ENCODE measurements at places on chromosomes 7 and 10. TPM values are rescaled to one million over a fixed set of nuclear protein-coding genes. Genes with fewer than 3 reads are reported as not detected.
A peak's percentile ranks its signal among the peaks of the same experiment; 100 is the strongest.

GRCh38 chr10:103276896-103277712, at the start of gene INA:
TSS of gene INA (plus strand) at chr10:103277138. CDS start at chr10:103277212, 74 bp downstream.
- peak; percentile 58 for ATAC-seq

Gene BTBD16
- total RNA-seq, result not detected

Gene FKBP9
- 0.65 TPM for total RNA-seq

- no peak for ATAC-seq
Measured at GRCh38 chr7:24881623-24882022, 98.4 kb downstream of the OSBPL3 start.

- ATAC-seq, result no peak
Measured at GRCh38 chr10:116160271-116160670, 112.7 kb downstream of the GFRA1 start.

DNA sequence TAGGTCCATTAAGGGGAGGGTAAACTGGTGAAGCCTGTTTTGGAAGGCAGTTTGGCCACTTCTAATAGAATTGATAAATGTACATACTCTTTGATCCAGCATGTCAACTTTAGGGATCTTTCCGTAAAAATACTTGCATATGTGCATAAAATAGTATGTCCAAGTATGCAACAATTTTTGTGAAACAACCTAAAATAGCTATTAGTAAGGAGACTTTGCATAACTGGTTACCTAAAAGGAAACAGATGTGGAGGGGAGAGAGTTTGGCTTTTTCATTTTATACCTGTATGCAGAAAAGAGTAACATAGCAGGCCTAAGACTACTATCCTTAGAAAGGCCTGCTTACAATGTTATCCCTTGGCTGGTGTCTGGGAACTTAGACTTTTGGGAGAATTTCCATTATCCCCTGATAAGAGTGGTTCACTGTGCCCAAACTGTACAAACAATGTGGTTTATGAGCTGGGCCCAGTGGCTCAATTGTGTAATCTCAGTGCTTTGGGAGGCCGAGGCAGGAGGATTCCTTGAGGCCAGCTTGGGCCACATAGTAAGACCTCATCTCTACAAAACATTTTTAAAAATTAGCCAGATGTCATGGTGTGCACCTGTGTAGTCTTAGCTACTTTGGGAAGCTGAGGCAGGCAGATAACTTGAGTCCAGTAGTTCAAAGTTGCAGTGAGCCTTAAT, 21.3 kb downstream of the PTPN12 start:
- ATAC-seq, result no peak

DNA sequence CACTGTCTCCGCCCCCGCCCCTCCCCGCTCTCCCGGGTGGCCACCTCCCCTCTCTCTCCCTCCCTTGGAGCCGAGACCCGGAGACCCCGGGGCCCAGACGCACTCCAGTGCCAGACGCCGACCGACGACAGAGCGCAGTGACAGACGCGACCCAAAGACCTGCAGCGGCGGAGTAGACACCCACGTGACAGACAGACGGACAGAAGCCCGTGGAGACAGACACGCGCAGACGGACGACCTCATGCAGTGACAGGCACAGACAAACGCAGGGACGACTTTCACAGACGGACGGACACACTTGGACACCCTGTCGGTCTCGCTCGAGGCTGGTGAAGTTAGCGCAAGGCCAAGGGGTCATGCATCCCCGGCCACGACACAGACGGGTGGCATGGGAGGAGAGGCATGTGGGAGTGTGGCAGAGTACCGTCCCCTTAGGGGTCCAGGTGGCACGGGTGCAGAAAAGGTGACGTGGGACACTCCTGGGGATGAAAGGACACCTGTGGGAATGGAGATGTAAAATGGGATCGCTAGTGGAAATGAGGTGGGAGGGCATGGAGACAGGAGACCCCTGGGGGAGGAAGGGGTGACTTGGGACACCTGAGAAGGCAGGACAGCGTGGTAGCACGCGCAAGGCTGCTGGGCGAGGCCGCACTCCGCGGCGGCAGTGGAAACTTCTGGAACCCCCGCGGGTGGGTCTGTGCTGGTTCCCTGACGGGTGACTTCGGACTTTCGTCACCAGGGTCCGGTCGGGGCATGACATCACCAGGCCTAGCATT, 456 bp upstream of the ACHE start:
- ATAC-seq, result peak; percentile 28

DNA sequence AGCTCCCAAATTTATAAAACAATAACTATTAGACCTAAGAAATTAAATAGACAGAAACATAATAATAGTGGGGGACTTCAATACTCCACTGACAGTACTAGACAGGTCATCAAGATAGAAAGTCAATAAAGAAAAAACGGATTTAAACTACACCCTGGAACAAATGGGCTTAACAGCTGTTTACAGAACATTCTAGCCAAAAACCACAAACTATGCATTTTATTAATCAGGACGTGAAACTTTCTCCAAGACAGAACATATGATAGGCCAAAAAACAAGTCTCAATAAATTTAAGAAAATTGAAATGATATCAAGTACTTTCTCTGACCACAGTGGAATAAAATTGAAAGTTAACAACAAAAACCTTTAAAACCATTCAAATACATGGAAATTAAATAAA, 46.4 kb downstream of the ZNF680 start:
- no peak for ATAC-seq

DNA sequence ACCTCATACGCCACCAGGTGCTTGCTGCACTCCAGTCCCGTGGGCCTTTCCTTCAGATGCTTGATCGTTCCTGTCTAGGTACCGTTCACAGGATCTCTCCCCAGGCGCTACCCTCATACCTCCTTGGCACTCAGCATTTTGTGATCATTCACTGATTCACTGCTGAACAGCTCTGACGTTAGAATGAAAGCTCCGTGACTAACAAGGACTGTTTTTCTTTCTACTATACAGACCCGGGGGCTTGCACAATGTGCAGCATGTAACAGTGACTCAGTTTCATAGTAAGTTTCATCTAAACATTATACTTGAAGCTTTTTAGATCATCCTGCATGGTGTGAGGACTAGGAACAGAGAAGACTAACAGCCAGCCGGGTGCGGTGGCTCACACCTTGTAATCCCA, 20.6 kb downstream of the KIN start:
- no peak for ATAC-seq

Gene ERLIN1
- total RNA-seq, result 19.1 TPM

DNA sequence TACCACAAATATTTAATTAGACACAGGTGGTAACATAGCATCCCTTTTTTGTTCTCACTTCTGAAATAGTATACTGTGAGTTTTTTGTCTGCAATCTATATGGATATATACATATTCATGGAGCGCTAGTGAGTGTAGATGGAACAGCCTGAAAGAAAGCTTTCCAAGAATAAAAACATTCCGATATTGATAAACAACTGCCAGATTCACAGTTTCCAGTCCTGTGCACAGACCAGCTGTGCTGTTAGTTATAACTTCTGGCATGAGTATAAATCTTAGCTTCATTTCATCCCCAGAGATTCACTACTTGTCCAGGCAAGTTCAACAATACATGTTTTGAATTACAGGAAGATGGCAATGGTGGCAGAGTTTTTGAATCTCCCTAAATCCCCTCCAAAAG, 467.1 kb upstream of the STEAP1 start:
- no peak for ATAC-seq

Gene AKR1C8
- 0.26 TPM for total RNA-seq

DNA sequence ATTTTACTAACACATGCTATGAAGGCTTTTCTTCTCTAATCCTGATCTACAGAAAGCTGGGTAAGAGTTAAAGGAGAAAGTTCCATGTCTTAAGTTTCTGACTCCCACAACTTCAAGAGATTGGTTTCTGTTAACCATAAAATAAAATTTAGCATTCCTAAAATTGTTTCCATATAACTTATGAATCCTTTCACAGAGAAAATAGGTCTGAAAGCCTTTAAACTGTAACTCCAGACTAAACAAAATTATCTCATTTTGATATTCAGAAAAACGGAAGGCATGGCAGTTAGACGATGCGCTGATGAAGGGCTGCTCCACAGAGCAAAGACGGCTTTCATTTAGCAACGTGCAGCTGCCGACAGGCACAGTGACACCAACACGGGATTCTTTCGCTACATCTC, 133.3 kb downstream of the SLC25A13 start:
- no peak for ATAC-seq

DNA sequence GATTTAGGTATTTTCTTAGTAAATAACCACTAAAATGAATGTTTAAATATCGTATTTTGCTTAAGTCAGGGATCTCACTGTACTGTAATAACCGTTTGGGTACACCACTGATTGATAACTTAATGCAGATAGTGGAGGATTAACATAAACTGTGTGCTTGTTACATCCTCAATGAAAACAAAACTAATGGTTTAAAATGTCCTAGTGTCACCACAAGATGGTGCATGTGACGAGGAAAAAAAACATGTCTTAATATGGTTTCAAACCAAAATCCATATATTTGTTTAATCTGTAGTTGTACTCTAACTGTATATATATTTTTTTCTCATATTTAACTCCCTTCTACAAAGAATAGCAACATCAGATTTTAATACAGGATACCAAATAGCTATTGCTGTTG, 19.2 kb downstream of the ARMC10 start:
- ATAC-seq, result no peak

- ATAC-seq, result no peak
Measured at GRCh38 chr7:33861947-33862346, 43.4 kb upstream of the BMPER start.

Gene AGR2
- total RNA-seq, result not detected

DNA sequence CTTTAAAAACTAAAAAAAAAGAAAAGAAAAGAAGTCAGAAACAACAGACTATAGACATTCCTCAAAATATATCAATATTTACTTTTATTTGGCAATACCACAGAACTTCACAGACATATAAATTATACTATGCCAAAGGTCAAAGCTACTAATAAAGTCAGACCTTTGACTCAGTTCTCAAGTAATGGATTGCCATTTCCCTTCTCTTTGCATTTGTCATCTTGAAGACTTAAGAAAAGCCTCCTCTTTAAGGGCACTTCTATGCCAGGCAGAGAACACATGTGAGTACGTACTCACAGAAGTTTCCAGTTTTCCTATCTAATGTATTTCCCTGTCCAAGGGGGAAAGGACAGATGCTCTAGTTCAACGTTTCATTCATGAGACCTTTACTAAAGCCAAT, 37.6 kb downstream of the TNPO3 start:
- ATAC-seq, result no peak

GRCh38 chr7:139702313-139702731, 75.5 kb downstream of the HIPK2 start:
- ATAC-seq, result no peak

- ATAC-seq, result no peak
Measured at GRCh38 chr7:18059171-18059570, 31.5 kb upstream of the PRPS1L1 start.

Gene HECW1
- total RNA-seq, result not detected

- ATAC-seq, result no peak
Measured at GRCh38 chr7:44402401-44403060, 77.1 kb upstream of the CAMK2B start.

Gene PIK3CG
- total RNA-seq, result 21.6 TPM

DNA sequence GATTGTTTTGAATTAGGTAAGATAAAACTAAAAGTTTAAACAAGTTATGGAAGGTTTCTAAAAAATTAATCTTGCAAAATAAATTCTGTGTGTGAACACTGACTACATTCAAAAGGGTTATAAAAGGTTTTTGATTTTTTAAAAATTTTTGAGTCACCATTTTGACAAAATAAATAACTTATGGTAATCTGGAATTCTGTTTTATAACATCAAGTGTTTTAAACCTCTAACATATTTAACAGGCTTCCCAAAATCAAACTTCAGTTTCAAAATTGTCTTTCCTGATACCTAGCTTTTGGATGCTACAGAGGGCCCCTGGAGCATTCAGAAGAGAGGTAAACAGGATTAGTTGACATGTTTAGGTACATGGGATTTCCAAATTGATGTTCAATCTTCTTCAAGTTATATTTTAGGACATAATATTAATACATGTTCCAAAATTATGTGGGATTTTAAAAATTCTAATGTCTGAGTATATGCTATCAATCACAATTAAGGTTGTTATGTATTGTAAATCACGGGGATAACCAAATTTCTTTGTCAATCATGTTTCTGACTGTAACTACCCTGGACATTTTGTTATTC, 8.1 kb upstream of the CPA2 start:
- no peak for ATAC-seq

DNA sequence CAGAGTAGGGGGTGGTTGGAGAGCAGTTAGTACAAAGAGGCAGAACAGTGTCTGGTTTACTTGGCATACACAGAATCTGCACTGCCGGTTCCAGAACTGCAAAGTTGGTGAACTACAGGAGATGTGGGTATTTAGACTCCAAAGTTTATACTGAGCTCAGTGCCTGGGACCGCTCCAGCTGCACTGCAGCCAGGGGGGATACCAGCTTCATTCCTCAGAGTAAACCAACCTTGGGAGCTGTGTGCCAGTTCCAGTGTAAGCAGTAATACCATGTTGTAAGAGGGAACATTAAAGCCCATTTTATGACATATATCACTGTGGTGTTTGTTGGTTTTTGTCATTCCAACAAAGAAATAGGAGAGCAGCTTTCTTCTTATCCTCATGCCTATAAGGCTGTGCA, 23.4 kb downstream of the LOXL4 start:
- ATAC-seq, result no peak

- ATAC-seq, result no peak
Measured at GRCh38 chr10:80252296-80252887, 37.1 kb downstream of the MAT1A start.

- ATAC-seq, result no peak
Measured at GRCh38 chr10:71231206-71231605, 18.8 kb downstream of the UNC5B start.

GRCh38 chr7:91398341-91398740, 134.1 kb downstream of the FZD1 start:
- no peak for ATAC-seq

- ATAC-seq, result no peak
Measured at GRCh38 chr10:66654861-66655260, 271.0 kb upstream of the LRRTM3 start.

GRCh38 chr7:113125728-113126127, 7.4 kb upstream of the SMIM30 start:
- no peak for ATAC-seq

Gene ZNF488
- total RNA-seq, result 0.11 TPM

DNA sequence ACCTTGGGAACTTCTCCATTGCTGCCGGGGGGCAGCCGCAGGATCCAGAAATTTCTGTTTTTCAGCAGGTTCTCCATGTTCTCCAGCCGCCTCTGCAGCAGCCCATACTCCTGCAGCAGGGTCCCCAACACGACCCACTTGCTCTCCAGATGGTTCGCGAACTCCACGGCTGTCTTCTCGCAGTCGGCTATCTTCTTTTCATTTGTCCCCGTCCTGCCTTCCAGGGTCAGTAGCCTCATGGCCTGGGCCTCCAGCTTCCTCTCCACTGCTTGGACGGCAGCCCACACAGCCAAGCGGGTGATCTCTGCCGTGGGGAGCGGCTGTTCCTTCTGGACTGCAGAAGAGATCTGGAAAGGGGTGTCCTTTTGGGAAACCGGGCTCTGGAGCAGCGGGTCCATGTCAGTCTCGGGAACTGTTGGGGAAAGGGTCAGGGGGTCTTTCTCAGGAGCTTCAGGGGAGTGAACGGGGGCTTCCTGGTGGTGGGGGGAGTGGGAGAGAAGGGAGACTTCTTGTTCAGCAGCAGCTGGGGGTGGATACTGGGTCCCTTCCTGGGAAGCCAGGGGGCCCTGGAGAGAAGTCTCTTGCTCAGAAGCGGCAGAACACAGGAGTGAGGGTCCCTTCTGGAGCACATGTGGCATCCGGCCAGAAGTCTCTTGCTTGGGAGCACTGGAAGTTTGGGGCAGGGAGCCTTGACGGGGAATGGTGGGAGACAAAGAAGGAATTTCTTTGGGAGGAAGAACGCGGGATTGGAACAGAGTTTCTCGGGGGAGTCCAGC, 5.5 kb downstream of the ZNF777 start:
- no peak for ATAC-seq

Gene HTR5A
- total RNA-seq, result not detected

Gene SLC26A3
- total RNA-seq, result not detected

Measured in activated T-helper 17 cell treated with anti-CD3 and anti-CD28 coated beads, Interleukin-2, amount 50 U/mL, for 72 hours (primary cell).